IMR-90 (cell line): ENCODE measurements at places on chromosomes 13 and 19. TPM values are rescaled to one million over a fixed set of nuclear protein-coding genes. Genes with fewer than 3 reads are reported as not detected.

- no peak overlapping the region for H3K4me3 ChIP-seq
- peak; percentile 19 for DNase-seq
- peaks cover 46% of the 10 kb centered on the region for H3K36me3 ChIP-seq
- H3K4me1 ChIP-seq, result no peaks in the 10 kb centered on the region
Observed at GRCh38 chr19:52542984-52543664, 15.7 kb downstream of the ZNF808 start.

DNA sequence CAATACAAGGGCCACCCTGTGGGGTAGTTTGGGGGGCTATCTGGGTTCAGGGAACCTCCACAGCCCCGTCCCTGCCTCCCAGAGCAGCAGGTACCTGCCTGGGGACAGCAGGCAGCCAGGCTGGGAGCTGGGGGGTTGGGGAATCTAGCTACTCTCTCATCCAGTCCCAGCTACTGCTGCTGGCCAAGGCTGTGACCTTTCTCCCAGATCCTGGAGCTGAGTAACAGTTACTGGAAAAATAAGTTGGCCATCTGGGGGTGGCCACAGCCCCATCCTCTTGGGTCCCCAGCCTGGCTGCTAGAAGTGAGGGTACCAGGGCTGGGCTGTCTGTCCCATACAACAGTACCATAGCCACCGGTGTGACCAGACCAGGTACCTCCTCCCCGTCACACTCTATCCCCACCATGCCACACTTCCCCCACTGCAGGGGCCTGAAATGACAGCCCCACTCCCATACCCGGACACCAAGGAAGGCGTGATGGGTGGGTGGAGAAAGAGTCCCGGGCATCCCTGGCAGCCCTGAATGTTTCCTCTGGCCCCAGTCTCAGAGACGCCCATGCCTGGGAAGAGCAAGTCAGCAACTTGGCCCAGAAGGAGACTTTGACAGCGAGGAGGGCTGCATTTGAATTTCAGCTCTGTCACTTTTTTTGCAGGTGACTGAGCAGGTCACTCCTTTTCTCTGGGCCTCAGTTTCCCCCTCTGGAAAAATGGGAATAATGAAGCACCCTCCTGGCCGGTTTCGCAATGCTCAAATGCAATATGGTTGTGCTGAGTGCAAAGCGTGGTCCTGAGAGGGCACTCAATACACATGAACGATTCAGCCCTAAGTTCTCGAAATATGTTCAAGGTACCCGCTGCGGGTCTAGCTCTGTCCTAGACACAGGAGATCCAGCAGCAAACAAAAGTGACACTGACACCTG lies 30.7 kb upstream of the NFIC start:
- H3K4me1 ChIP-seq, result peaks cover 24% of the 10 kb centered on the region
- no peaks in the 10 kb centered on the region for H3K36me3 ChIP-seq
- no peaks in the 10 kb centered on the region; the same call in 1 of the 2 replicates for H3K27me3 ChIP-seq
- peak overlapping the region; percentile 21 for H3K27ac ChIP-seq
- DNase-seq, result peak; percentile 57

DNA sequence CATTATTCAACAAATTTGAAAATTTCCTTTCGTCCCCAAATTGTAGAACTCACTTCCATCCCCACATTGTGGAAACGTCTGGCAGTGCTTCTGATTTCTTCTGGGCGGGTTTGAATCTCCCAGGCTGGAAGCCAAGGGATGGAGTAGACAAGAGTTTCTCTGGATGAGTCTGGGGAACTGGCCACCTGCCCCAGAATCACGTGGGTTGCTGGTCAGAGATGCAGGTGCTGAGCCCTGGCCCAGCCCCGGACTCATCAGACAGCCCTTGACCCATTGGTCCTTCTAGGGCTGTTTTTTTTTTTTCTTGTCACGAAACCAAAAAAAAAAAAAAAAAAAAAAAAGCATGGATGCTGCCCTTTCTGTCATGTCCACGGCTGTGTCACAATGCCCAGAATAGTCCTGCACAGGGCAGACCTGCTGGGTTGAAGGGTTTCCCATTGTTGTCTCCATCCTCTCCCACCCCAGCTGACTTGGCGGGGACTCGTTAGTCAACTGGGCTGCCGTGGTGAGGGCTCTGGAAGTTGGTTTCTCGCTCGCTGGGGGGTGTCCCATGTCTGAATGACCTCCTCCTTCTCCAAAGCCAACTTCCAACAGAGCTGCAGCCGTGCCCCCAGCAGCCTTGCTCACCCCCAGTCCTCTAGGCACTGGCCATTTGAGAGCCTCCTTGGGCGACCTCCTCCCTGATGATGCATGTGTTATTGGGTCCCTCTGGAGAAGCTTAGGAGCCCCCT lies 12.8 kb downstream of the CHST8 start:
- no peak for DNase-seq
- no peak overlapping the region for H3K4me3 ChIP-seq
- H3K36me3 ChIP-seq, result no peaks in the 10 kb centered on the region
- no peaks in the 10 kb centered on the region for H3K27me3 ChIP-seq
- H3K27ac ChIP-seq, result no peak overlapping the region

DNA sequence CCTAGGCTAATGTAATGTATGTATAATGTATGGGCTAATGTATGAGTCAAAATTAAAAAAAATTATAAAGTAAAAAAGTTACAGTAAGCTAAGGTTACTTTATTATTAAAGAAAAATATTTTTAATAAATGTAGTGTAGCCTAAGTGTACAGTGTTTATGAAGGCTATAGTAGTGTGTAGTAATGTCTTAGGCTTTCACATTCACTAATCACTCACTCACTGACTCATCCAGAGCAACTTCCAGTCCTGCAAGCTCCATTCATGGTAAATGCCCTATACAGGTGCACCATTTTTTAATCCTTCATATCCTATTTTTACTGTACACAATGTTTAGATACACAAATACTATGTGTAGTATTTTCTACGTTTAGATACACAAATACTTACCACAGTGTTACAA lies 1.8 kb upstream of the TMEM272 start:
- H3K27ac ChIP-seq, result no peak overlapping the region
- no peak overlapping the region for H3K4me3 ChIP-seq
- DNase-seq, result peak; percentile 11
- no peaks in the 10 kb centered on the region for H3K36me3 ChIP-seq

DNA sequence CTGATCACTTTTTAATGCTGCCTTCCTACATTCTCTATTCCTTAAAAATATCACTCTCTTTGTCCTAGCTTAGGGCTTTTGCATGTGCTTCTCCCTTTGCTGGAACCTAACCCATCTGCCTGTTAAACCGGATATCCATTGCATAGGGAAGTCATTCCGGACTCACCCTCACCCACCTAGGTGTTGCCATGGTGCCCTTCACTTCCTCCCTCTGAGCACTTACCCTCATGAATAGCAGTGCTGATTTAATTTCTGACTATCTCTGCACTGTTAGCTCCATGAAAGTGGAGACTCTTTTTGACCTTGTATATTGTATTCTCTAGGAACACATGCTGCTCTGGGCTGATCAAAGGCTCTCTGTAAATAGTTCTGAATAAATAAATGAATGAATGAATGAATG lies 401.9 kb downstream of the PCDH20 start:
- H3K27ac ChIP-seq, result no peak overlapping the region
- H3K4me1 ChIP-seq, result no peaks in the 10 kb centered on the region
- no peak overlapping the region for H3K4me3 ChIP-seq
- H3K27me3 ChIP-seq, result no peaks in the 10 kb centered on the region
- no peaks in the 10 kb centered on the region for H3K36me3 ChIP-seq

GRCh38 chr13:57632276-57633140 lies 964 bp downstream of the PCDH17 start:
- no peak overlapping the region for H3K27ac ChIP-seq
- no peaks in the 10 kb centered on the region for H3K36me3 ChIP-seq
- H3K27me3 ChIP-seq, result peaks cover 54% of the 10 kb centered on the region
- no peak for DNase-seq
- H3K4me1 ChIP-seq, result no peaks in the 10 kb centered on the region; the same call in 1 of the 2 replicates
- H3K4me3 ChIP-seq, result no peak overlapping the region; the same call in 1 of the 2 replicates

DNA sequence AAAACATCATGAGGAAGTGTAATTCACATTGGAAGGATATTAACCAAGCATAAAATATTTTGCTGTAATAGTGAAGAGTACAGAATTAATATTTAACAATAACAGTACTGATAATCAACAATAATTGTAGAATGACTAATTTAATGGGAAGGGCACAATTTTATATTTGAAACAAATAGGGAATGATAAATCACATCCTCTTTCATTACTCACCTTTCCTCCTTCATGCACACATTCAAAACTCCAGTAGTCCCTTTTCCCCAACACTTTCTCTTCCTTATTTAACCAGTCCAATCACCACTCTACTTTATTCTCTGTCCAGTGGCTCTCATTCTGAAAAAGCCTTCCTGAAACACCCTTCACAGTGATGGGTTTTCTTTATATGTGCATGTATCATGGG lies 110.8 kb upstream of the POSTN start:
- H3K27ac ChIP-seq, result no peak overlapping the region
- H3K4me1 ChIP-seq, result no peaks in the 10 kb centered on the region
- no peak overlapping the region for H3K4me3 ChIP-seq
- DNase-seq, result no peak

DNA sequence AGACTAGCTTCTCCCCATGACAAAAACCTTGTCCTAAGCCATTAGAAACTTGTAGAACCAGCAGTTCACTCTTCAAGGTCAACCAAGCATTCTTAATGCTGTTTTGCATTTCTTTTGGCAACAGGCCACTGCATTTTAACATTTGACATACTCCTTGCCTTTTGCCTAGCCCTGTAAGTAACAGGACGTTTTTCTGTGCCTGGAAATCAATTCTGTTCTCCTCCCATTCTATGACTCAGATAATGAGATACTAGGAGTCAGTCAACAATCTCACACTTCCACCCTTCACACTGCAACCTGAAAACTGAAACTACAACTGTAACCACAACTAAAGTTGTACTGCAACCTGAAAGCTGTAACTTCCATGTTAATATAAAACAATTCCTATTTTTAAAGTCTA lies 268.7 kb downstream of the MZT1 start:
- H3K4me1 ChIP-seq, result no peaks in the 10 kb centered on the region
- DNase-seq, result no peak
- no peak overlapping the region for H3K4me3 ChIP-seq
- no peak overlapping the region for H3K27ac ChIP-seq
- H3K27me3 ChIP-seq, result no peaks in the 10 kb centered on the region

DNA sequence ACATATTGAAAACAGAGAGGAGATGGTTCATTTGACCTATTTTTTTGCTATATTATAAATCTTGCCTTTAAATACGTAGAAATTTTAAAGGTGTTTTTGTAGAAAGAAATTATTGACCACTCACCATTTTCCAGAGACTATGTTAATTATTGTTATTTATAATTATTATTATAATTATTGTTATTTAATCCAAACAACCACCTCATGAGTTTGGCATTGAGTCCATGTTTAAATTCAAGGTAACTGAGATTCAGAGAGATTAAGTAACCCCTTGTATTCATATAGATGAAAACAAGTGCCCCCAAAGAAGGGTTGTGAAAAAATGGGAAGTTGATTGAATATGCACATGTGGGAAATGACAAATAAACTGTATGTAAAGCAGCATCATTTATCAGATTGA lies 692.5 kb upstream of the MIR17HG start:
- no peak overlapping the region for H3K27ac ChIP-seq
- no peaks in the 10 kb centered on the region for H3K36me3 ChIP-seq
- no peak overlapping the region for H3K4me3 ChIP-seq
- DNase-seq, result no peak
- no peaks in the 10 kb centered on the region for H3K27me3 ChIP-seq

DNA sequence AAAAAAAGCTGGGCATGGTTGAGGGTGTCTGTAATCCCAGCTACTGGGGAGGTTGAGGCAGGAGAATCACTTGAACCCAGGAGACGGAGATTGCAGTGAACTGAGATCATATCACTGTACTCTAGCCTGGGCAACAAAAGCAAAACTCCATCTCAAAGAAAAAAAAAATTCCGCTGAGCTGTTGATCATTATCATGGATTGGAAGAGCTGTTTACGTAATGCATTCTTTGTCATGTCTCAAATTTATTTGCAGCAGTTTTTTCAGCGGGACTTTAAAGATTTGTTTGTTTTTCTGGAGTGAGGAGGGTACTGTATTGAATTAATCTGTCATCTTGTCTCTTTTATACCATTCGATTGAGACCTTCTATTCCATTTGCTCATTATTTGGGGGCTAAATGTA lies 4.3 kb downstream of the NLRP5 start:
- DNase-seq, result no peak
- H3K4me3 ChIP-seq, result no peak overlapping the region
- H3K27me3 ChIP-seq, result no peaks in the 10 kb centered on the region
- no peak overlapping the region for H3K27ac ChIP-seq
- no peaks in the 10 kb centered on the region for H3K36me3 ChIP-seq

GRCh38 chr13:90541346-90541745 lies 806.1 kb upstream of the MIR17HG start:
- H3K4me3 ChIP-seq, result no peak overlapping the region
- no peak overlapping the region for H3K27ac ChIP-seq
- no peaks in the 10 kb centered on the region for H3K27me3 ChIP-seq

DNA sequence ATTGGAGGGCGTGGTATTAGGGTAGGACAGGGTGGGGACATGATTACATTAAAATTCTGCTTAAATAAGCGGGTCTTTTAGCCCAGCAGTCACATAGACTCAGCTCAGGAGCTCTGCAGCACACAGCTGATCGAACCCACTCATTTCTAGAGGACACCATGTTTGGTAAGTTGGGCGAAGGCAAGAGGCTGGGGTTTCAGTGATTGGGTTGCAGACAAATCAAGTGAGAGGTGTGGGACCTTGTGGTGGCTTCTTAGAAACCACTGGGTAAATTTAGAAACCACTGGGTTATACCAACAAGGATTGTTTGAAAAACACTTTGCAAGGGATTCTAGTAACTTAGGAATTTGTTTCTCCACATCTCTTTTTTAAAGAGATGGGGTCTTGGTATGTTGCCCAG lies at the start of gene LEUTX:
Gene LEUTX, plus strand, starts transcription at position 92 of the 400 bp plus-strand sequence. Its CDS starts 67 bp downstream, at position 159.
- no peak for DNase-seq
- no peak within 1 kb of the TSS for H3K27ac ChIP-seq
- H3K4me1 ChIP-seq, result no peaks in the 10 kb centered on the region
- H3K27me3 ChIP-seq, result peaks cover 3% of the 10 kb centered on the region

DNA sequence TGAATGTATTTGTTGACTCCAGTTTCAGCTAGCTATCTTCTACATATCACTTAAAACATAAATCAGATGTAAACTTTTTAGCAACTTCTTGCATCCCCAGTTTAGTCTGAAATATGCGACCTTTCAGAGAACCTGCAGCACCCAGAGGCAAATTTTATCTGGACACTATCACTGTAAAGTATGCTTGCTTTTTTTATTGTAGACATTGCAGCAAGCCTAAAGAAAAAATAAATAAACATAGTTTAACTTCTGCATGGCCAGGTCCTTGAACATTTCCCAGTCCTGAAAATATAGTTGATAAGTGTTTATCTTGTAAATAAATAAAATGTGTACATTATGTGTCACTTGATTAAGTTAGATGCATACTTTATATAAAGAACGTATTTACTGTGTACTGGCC lies 1829.4 kb downstream of the PCDH9 start:
- H3K4me1 ChIP-seq, result no peaks in the 10 kb centered on the region
- H3K27ac ChIP-seq, result no peak overlapping the region
- no peak for DNase-seq
- no peak overlapping the region for H3K4me3 ChIP-seq
- no peaks in the 10 kb centered on the region for H3K36me3 ChIP-seq

CIRBP gene
- total RNA-seq, result 226 and 299 TPM in 2 replicates

MEDAG gene
- 0.28 and 0.36 TPM in 2 replicates for total RNA-seq

SUPT5H gene
- 75.3 and 86.9 TPM in 2 replicates for total RNA-seq

WDR87 gene
- total RNA-seq, result not detected in 2 replicates

TPRX2 gene
- total RNA-seq, result not detected in 2 replicates

CACNG7 gene
- total RNA-seq, result under 0.01 and 0.36 TPM in 2 replicates

CLIP3 gene
- 5.0 and 5.4 TPM in 2 replicates for total RNA-seq

EFNB2 gene
- total RNA-seq, result 5.4 and 6.9 TPM in 2 replicates
